ENCODE measurements at places on chromosomes 12 and 14.

- no peak for DNase-seq
Observed at GRCh38 chr14:90405755-90406154, 8.9 kb downstream of the CALM1 start.

- no peak for DNase-seq
Observed at GRCh38 chr12:51954561-51955361, 3.3 kb downstream of the ACVR1B start.

- DNase-seq: no peak
Observed at GRCh38 chr12:76313299-76313698, 34.9 kb downstream of the BBS10 start.

DNA sequence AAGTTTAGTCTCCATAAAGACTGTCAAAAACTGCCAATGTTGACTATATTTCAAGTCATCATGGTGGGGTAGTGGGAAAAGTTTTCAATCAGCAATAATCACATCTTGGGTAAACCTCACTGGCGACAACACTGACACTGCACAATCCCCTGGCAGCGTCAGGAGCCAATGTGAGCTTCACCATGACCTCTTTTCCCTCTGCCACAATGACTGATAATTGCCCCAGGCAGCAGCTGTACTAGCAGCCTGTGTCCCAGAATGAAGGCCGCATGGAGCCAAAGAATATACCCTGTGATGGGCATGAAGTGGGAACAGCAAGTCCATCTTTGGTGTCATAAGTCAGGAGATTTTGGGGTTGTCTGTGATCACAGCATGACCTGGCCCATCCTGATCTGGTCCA is 5.3 kb downstream of the MMAB start:
- no peak for DNase-seq

GRCh38 chr12:92503971-92504593 is 198.7 kb upstream of the PLEKHG7 start:
- DNase-seq: no peak

GRCh38 chr12:39003541-39004155 is 98.3 kb upstream of the CPNE8 start:
- no peak for DNase-seq

GRCh38 chr12:22458298-22458937 is 85.9 kb downstream of the C2CD5 start:
- no peak for DNase-seq

- no peak for DNase-seq
Observed at GRCh38 chr14:84029720-84030119, 1500.2 kb upstream of the FLRT2 start.

DNA sequence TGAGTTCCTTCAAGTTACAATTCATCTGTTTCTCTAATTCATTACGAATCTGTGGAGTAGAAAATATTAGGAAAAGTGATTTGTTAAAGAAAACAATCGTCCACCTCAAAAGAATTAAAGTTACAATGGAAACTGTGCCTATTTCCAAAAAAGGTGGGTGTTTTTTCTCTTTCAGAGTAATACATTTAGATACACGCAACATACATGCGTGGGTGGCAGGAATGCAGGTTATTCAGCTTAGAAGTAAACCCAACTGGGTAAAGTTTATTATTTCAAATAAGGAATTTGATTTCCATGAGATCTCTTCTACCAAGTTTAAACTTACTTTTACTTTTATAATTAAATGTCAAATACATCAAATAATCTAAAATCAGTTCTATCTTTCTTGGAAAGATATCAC is 52.2 kb downstream of the SSH1 start:
- DNase-seq: no peak

DNA sequence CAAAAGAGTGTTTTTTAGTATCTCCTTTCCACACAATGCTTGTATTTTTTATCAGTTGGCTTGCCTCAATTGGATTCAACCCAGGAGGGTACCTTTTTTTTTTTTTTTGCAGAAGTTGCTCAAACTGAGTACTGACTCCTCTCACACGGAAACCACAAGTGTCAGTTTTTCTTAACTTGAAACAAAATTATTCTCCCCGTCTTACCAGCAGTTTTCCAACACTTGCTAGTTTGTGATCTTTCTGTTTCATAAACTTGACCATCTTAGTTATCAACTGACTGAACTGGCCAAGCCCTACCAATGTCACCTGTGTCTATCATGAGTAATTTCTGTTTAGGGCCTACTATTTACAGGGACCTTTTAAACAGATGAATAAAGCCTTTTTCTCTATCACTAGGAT is 34.1 kb upstream of the ITPR2 start:
- DNase-seq: no peak

DNA sequence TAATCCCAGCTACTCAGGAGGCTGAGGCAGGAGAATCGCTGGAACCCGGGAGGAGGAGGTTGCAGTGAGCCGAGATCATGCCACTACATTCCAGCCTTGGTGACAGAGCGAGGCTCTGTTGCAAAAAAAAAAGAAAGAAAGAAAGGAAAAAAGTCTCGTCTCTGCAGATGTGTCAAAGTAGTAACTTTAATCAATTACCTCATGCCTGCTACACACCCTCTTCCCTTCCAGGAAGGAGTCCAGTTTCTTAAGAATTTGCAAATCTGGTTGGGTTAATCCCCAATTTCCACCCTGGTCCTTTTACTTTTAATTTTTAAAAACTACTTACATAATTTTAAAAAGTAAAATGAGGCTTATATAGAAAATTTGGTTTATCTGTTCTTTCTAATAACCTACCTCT is 234.5 kb upstream of the KITLG start:
- no peak for DNase-seq

GRCh38 chr14:32817780-32818179 is 120.9 kb upstream of the NPAS3 start:
- DNase-seq: no peak

Data from pulmonary artery endothelial cell (primary cell).